ENCODE measurements at places on chromosomes 2 and 18.
A peak's percentile ranks its signal among the peaks of the same experiment; 100 is the strongest.

- no peaks in the 10 kb centered on the region for H3K4me1 ChIP-seq
- DNase-seq, result no peak
- H3K27ac ChIP-seq, result no peak overlapping the region
Measured at GRCh38 chr2:17163638-17164037, 354.6 kb downstream of the RAD51AP2 start.

DNA sequence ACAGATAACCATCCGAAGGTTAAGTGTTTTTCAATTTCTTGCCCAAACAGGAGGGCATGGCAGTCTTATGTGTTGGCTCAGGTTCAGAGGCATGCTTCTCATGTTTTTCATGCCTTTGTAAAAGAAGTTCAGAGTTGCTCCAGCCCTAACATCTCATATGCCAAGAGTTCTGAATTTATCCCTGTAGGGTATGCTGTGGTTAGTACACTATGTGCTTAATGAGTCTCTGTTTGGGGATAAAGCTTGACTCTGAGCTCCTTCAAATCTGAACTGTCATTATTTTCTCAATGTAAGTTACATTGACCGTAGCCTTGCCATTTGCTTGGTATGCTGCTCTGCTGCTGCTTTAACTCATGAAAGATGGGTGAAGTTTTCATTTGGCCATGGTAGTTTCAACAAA, 67.9 kb upstream of the PNPT1 start:
- peaks cover 10% of the 10 kb centered on the region for H3K27me3 ChIP-seq
- H3K27ac ChIP-seq, result no peak overlapping the region
- H3K4me3 ChIP-seq, result no peak overlapping the region
- no peak for DNase-seq

- no peaks in the 10 kb centered on the region for H3K36me3 ChIP-seq
- no peak for DNase-seq
- H3K27me3 ChIP-seq, result no peaks in the 10 kb centered on the region
- no peak overlapping the region for H3K27ac ChIP-seq
- peaks cover 6% of the 10 kb centered on the region for H3K4me1 ChIP-seq
- H3K4me3 ChIP-seq, result no peak overlapping the region
Measured at GRCh38 chr2:8267048-8267447, 414.8 kb upstream of the ID2 start.

DNA sequence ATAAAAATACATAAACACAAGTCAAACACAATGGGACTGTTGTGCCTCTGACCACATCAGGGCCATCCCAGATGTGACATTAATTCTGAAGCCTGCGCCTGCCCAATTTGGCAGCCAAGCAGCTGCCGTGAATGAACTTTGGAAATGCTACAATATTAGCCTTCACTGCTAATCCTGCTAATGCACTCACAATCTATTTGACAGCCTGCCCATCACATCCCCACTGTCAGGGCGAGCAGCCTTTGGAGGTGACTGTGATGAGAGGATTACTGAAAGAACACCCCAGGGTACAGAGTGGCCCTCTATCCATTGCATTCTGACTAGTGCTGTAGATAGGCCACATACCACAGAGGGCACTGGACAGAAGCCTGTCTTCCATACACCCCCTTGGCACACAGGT, 21.6 kb downstream of the OSR1 start:
- DNase-seq, result no peak
- no peaks in the 10 kb centered on the region for H3K4me1 ChIP-seq
- H3K4me3 ChIP-seq, result no peak overlapping the region
- H3K27me3 ChIP-seq, result no peaks in the 10 kb centered on the region
- H3K36me3 ChIP-seq, result no peaks in the 10 kb centered on the region

DNA sequence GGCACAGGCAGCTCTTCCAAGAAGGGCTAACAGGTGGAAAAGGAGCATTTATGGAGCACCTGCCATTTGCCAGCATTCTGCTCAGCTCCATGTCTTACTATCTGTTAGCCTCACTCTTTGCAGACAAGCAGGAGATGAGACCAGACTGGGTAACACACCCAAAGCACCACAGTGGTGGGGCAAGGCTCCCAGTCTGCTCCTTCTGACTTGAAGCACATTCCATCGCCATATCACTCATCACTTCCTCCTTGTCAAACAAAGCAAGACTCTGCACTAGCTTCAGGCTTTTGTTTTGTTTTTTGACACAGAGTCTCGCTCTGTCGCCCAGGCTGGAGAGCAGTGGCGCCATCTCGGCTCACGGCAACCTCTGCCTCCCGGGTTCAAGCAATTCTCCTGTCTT, 182.8 kb downstream of the MGAT5 start:
- H3K27me3 ChIP-seq, result no peaks in the 10 kb centered on the region
- no peak for DNase-seq
- H3K4me3 ChIP-seq, result no peak overlapping the region
- no peak overlapping the region for H3K27ac ChIP-seq
- no peaks in the 10 kb centered on the region for H3K36me3 ChIP-seq
- H3K4me1 ChIP-seq, result peaks cover 4% of the 10 kb centered on the region

DNA sequence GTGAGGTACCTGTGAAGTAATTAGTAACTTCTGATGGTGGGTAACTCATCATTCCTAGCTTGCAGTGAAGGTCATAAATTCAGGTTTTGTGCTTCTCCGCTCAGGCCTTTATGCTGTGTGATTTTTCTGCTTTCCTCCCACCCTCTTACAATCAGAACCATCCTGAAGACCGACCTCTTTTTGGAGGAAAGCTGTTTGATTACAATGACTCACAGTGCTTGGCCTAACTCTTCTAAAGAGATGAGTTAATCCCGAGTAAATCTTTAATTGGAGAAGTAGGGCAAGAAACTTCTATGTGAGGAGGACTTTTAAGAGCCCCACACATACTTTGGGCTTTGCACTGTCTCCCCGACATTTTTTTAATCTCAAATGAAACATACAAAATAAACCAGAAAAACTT, 53.1 kb downstream of the TTC27 start:
- peaks cover 1% of the 10 kb centered on the region for H3K36me3 ChIP-seq
- DNase-seq, result no peak
- no peak overlapping the region for H3K4me3 ChIP-seq
- H3K4me1 ChIP-seq, result no peaks in the 10 kb centered on the region

- no peak overlapping the region for H3K27ac ChIP-seq
- DNase-seq, result no peak
- no peaks in the 10 kb centered on the region for H3K4me1 ChIP-seq
- no peaks in the 10 kb centered on the region for H3K27me3 ChIP-seq
- H3K36me3 ChIP-seq, result no peaks in the 10 kb centered on the region
Measured at GRCh38 chr2:58660046-58660445, 418.9 kb upstream of the FANCL start.

- H3K27ac ChIP-seq, result no peak overlapping the region
- no peaks in the 10 kb centered on the region for H3K36me3 ChIP-seq
- no peak for DNase-seq
- H3K27me3 ChIP-seq, result no peaks in the 10 kb centered on the region
- H3K4me1 ChIP-seq, result no peaks in the 10 kb centered on the region
Measured at GRCh38 chr18:66346833-66347588, 256.9 kb downstream of the CDH19 start.

GRCh38 chr18:10038268-10038667, 124.5 kb downstream of the VAPA start:
- DNase-seq, result no peak
- no peak overlapping the region for H3K4me3 ChIP-seq
- H3K27ac ChIP-seq, result no peak overlapping the region

- no peak overlapping the region for H3K27ac ChIP-seq
- no peak for DNase-seq
- H3K27me3 ChIP-seq, result no peaks in the 10 kb centered on the region
- H3K4me3 ChIP-seq, result no peak overlapping the region
- H3K4me1 ChIP-seq, result no peaks in the 10 kb centered on the region
Measured at GRCh38 chr2:159982270-159982669, 80.1 kb downstream of the PLA2R1 start.

DNA sequence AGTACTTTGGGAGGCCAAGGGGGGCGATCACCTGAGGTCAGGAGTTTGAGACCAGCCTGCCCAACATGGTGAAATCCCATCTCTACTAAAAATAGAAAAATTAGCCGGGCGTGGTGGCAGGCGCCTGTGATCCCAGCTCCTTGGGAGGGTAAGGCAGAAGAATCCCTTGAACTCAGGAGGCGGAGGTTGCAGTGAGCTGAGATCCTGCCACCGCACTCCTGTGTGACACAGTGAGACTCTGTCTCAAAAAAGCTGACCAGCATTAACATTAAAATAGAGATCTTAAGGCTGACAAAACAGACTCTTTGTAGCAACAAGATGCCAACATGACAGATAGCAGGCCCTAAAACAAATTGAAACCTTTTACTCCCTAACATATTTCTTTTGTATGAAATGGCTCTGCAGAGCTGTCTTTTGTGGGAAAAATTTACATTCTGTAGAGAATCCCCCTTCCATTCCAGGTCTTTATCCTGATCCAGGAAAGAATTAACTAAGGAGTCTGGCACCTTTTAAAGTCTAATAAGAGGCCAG, 213.9 kb downstream of the RAB3GAP1 start:
- no peaks in the 10 kb centered on the region for H3K36me3 ChIP-seq
- no peak overlapping the region for H3K27ac ChIP-seq
- H3K4me1 ChIP-seq, result no peaks in the 10 kb centered on the region

GRCh38 chr2:3008561-3008960, 369.1 kb downstream of the EIPR1 start:
- DNase-seq, result no peak
- peaks cover 4% of the 10 kb centered on the region for H3K27me3 ChIP-seq
- H3K27ac ChIP-seq, result no peak overlapping the region

DNA sequence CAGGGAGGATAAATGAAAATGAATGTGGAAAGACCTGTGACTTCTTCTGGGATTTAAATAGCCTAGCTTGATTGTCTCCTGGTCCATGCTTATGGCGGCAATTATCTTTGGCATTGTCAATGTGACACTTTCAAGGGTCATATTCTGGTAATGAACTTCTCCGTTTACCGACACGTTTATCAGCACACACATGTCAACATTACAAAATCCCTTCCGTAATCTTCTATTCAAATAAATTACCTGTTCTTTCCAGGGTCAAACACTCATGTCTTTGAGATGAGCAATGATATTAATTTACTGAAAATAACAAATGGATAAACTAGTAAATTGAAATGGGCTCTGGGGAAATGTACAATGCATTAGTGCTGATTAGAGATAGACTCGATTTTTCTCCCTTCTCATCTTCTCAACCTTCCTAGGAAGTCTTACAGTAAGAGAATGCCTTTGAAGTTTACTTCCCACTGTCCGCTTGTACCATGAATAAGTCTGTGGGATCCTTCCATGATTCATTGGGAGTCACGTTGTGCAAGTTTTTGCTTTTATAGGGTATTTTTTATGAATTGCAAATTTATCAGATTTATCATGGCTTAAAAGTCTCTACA, 646.3 kb upstream of the LRATD1 start:
- H3K4me1 ChIP-seq, result no peaks in the 10 kb centered on the region
- DNase-seq, result no peak
- no peaks in the 10 kb centered on the region for H3K36me3 ChIP-seq
- no peak overlapping the region for H3K4me3 ChIP-seq
- H3K27me3 ChIP-seq, result no peaks in the 10 kb centered on the region
- no peak overlapping the region for H3K27ac ChIP-seq

DNA sequence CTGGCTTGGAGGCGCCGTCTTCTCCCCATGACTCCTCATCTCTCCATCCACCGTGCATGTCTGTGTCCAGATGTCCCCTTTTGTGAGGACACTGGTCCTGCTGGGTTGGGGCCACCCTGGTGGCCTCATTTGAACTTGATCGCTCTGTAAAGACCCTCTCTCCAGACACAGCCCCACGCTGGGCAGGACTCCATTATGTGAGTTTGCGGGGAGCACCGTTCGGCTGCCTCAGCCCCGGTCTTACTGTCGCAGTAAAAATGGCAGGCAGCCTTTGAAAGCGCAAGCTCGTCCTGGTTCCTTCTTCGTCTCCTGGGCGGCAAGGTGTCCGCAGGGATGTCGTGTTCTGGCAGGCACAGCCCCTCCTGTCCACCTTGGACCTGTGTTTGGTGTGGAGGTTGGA, 17.7 kb downstream of the NFATC1 start:
- no peaks in the 10 kb centered on the region for H3K27me3 ChIP-seq
- no peaks in the 10 kb centered on the region for H3K36me3 ChIP-seq
- H3K4me3 ChIP-seq, result no peak overlapping the region
- no peak for DNase-seq

GRCh38 chr2:218259099-218259961, 1.5 kb upstream of the GPBAR1 start:
- H3K27ac ChIP-seq, result peak overlapping the region; percentile 59
- H3K36me3 ChIP-seq, result peaks cover 18% of the 10 kb centered on the region
- no peaks in the 10 kb centered on the region for H3K27me3 ChIP-seq
- DNase-seq, result no peak
- peaks cover 13% of the 10 kb centered on the region for H3K4me1 ChIP-seq
- no peak overlapping the region for H3K4me3 ChIP-seq

DNA sequence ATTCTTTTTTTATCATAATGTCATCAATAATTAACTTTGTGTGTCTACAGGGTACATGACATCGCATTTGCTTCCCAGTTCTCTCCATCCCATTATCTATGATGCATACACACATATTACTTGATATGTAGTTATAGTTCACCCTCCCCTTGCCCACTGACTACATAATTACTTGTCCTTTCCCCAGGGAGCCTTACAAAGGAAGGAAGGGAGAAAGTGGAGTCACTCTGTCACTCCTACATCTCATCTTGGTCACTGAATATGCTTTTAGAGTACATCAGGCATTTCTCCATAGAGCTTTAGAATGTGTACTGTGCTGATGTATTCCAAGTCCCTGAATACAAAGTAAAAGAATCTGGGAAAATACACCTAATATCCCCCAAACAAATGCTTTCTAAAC, 6.0 kb upstream of the DTNA start:
- no peaks in the 10 kb centered on the region for H3K4me1 ChIP-seq
- H3K27me3 ChIP-seq, result no peaks in the 10 kb centered on the region
- H3K27ac ChIP-seq, result no peak overlapping the region
- H3K4me3 ChIP-seq, result no peak overlapping the region
- no peak for DNase-seq

DNA sequence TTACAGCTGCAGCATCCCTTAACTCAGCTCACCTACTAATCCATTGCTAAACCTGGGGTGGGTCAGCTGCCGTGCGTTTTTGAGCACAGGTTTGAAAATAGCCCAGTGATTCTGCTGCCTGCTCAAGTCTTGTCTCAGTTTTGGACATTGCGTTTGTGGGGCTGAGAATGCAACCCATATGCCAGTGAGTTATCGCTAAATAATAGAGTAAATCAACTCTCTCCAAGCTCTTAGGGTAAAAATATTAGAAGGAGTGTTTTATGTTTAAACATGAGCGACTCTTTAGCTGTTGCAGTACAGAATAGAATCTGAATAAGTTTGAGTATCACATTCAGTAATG, 2.1 kb downstream of the TSHZ1 start:
- no peaks in the 10 kb centered on the region for H3K27me3 ChIP-seq
- peak overlapping the region; percentile 78 for H3K27ac ChIP-seq
- H3K4me1 ChIP-seq, result peaks cover 35% of the 10 kb centered on the region
- no peaks in the 10 kb centered on the region for H3K36me3 ChIP-seq

- H3K4me1 ChIP-seq, result no peaks in the 10 kb centered on the region
- H3K36me3 ChIP-seq, result no peaks in the 10 kb centered on the region
- no peak overlapping the region for H3K27ac ChIP-seq
Measured at GRCh38 chr2:35822716-35823115, 532.9 kb upstream of the CRIM1 start.

GRCh38 chr2:120864981-120865380, 129.3 kb downstream of the GLI2 start:
- DNase-seq, result no peak
- H3K4me3 ChIP-seq, result no peak overlapping the region
- H3K4me1 ChIP-seq, result peaks cover 3% of the 10 kb centered on the region
- H3K27me3 ChIP-seq, result peaks cover 3% of the 10 kb centered on the region
- H3K36me3 ChIP-seq, result no peaks in the 10 kb centered on the region

GRCh38 chr2:78989051-78989450, 36.5 kb upstream of the REG3G start:
- H3K27me3 ChIP-seq, result no peaks in the 10 kb centered on the region
- H3K36me3 ChIP-seq, result no peaks in the 10 kb centered on the region
- DNase-seq, result no peak
- peaks cover 10% of the 10 kb centered on the region for H3K4me1 ChIP-seq
